Right renal cortex interstitium (tissue), 3 donors: ENCODE measurements at places on chromosomes 16 and 17. TPM values are rescaled to one million over a fixed set of nuclear protein-coding genes. Genes with fewer than 3 reads are reported as not detected.

GRCh38 chr17:14318918-14319205 is 18.0 kb downstream of the HS3ST3B1 start:
- DNase-seq = no peak

Gene BRIP1
- 9.4 TPM for polyA plus RNA-seq

Gene STX4
- polyA plus RNA-seq = 33.9 TPM

- no peak for DNase-seq
Measured at GRCh38 chr17:59372138-59372751, 40.8 kb downstream of the YPEL2 start.

GRCh38 chr17:75059369-75060345 is 12.6 kb downstream of the KCTD2 start:
- no peak for DNase-seq

DNA sequence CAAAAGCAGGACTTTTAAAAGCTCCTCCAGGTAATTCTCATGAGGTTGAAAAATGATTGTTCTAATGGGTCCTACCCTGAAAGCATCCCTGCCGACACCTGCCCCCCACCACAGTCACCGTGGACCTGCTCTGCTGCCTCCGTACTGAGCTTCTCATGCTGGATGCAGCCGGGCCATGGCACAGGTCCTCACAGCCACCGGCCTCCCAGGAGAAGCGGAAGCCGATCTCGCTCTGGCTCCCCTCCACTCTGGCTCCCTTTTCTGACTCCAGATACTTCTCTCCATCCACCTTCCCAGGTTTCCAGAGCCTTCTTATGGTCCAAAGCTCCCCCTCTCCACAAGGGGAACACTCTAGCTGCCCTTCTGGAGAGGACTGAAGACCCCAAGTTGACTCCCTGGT is 10.2 kb downstream of the RPRML start:
- DNase-seq = no peak

- no peak for DNase-seq
Measured at GRCh38 chr17:77145224-77145611, 4.4 kb downstream of the SEC14L1 start.
